ENCODE measurements at places on chromosomes 1 and 21. TPM values are rescaled to one million over a fixed set of nuclear protein-coding genes. Genes with fewer than 3 reads are reported as not detected.
A peak's percentile ranks its signal among the peaks of the same experiment; 100 is the strongest.

S100A8 gene
- not detected for total RNA-seq

CCDC17 gene
- 0.98 TPM for total RNA-seq

DNA sequence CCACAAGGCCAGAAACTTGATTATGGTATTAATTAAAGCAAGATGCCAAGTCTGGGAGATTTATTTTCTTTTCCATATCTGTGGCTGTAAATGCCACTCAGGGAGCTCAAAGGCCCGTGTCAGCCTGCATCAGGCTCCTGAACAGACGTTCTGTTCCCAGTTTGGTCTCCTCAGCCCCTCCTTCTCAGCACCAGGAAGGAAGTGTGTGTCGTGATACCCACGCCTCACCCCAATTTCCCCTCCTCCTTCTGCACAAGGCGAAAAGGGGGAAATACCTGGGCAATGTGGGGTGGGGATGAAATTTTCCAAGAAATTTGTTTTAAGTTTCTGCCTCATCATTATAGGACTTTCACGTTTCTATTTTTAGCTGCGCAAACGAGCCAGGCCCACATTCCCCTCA, 112.0 kb downstream of the SYF2 start:
- no peak for DNase-seq

- DNase-seq: peak; percentile 17
These were observed 193.2 kb upstream of the PLXNA2 start for GRCh38 chr1:208437401-208437800.

- DNase-seq: peak; percentile 18
These were observed 14.0 kb downstream of the PLA2G2E start for GRCh38 chr1:19909392-19909791.

DNA sequence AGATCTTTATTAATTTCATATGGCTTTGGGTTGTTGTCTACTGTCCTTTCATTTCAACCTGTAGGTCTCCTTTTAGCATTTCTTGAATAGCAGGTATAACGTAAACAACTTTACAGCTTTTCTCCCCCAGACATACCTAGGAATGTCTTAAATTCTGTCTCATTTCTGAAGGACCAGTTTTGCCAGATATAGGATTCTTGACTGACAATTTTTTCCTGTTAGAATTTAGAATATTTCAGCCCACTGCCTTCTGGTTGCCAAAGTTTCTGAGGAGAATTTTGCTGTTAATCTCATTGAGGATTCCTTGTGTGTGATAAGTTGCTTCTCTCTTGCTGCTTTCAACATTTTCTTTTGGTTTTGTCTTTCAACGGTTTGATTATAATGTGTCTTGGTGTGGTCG, 60.1 kb downstream of the CCDC30 start:
- no peak for DNase-seq

GUCA2B gene
- total RNA-seq: not detected

DNA sequence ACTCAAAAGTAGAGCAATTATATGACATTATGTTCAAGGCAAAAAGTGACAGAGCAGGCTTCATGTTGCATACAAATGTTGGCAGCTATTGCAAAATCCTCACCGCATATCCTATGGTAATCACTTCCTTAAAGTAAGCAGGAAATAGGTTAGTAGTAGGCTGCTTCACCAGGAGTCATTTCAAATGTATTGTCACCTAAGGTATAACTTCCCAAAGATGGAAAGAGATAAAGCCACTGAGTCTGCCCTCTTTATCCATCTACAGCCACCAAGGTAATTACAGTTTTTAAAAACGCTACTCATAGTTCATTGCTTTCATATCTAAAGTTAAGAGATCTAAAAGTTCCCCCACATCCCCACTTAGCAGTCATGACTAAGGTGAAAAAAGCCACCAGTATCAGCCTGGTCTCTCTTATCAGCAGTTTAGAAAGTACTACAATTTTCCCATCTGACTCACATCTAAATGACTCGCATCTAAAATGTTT, 31.6 kb upstream of the UBE2U start:
- DNase-seq: peak; percentile 52

DNA sequence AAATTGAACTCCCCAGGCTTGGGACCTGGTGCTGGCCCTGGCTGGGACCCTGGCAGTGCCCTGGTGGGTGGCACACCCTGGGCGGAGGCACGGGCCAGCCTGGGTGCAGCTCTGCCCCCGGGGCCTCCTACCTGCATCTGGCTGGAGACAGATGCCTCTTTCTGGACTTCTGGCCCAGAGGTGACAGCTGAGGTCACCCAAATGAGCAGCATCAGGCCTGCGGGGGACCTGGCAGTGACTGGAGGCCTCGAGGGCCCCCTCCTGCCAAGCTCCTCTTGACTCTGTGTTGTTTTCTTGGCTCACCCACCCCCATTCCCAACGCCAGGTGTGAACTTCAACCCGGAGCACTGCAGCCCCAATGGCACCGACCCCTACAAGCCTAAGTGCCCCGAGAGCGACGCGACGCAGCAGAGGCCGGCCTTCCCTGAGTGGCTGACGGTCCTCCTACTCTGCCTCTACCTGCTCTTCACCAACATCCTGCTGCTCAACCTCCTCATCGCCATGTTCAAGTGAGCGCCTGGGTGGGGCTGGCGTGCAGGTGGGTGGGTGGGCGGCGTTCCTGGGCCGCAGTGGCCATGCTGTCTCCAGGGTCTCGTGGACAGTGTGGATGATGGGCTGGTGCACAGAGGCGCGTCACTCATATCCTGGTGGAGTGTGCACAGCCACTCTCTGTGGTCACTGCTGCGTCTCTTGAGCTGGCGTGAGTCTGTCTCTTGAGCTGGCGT, 41.6 kb upstream of the LRRC3 start:
- no peak for DNase-seq

CYP4A11 gene
- not detected for total RNA-seq

DNA sequence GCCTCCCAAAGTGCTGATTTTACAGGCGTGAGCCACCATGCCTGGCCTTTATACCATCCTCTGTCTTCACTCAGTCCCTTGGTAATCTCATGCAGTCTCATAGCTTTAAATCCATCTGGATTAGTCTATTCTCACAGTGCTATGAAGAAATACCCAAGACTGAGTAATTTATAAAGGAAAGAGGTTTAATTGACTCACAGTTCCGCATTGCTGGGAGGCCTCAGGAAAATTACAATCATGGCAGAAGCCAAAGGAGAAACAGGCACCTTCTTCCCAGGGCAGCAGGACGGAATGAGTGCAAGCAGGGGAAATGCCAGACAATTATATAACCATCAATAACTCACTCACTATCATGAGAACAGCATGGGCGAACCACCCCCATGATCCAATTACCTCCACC, 49.1 kb upstream of the CPLANE2 start:
- no peak for DNase-seq

RGS7 gene
- total RNA-seq: 0.19 TPM

GRCh38 chr1:29551123-29551936, 315.0 kb downstream of the PTPRU start:
- no peak for DNase-seq

- no peak for DNase-seq
These were observed 13.4 kb upstream of the AGPAT3 start for GRCh38 chr21:43851593-43851992.

TMEM125 gene
- not detected for total RNA-seq

DNA sequence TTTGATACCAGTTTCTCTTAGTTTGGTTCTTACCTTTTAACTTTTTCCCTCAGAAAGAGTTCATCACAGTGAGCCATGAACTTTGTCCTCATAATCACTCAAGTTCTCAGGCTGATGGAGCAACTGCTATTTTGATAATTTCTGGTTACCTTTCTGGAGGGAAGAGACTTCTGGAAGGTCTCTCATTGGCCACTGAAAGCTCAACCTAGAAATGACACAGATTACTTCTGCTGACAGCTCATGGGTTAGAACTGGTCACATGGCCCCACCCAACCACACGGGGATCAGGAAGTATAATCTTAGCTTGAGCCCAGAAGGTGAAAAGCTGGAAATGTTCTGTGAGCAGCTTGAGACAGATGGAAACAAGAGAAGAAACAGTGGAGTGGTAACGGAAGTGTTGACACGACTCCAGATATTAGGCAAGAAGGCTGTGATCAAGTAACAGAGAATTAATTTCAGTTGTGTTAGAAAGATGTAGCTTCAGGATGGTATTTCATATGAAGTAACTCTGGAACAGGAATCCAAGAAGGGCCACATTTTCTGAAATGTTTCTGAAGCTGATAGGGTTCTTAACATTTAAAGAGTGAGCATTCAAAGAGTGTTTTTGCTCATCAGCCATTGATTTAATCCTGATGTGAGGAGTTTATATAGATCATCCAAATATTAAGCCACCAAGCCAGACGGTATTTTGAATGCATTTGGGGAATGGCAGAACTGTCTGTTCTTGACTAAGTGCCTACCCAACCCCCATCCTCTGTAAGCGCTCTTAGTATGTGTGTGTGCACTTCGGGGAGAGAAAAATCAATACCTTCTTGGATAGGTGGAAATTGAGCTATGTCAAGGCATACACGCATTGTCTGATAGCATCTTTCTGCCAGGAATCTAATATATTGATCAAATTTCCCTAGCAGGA, 21.9 kb upstream of the XPR1 start:
- no peak for DNase-seq

BSDC1 gene
- 55.4 TPM for total RNA-seq

MFAP2 gene
- 5.8 TPM for total RNA-seq

DNA sequence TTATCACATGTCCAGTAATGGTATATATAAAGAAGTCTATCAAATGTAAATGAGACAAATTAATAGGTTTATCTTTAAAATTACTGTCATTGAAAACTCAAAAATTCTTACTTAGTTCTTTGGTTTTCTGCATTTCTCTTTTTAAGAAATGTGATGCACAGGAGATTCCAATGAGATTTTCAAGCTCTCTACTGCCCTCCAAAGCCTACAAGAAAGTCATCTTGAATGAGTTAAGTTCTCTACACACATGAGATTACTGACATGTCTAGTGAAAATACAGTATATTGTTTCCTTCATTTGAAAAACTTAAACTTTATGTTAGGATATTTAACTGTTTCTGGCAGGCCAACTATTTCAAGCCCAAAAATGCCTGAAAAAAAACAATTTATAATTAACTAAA, 68.8 kb downstream of the ITGB3BP start:
- DNase-seq: peak; percentile 17

GRCh38 chr1:111851552-111851951, 95.9 kb downstream of the DDX20 start:
- no peak for DNase-seq
